ENCODE measurements at places on chromosomes 2 and 18.

- DNase-seq, result no peak
These were observed 67.6 kb upstream of the ZFP36L2 start for GRCh38 chr2:43293744-43294695.

DNA sequence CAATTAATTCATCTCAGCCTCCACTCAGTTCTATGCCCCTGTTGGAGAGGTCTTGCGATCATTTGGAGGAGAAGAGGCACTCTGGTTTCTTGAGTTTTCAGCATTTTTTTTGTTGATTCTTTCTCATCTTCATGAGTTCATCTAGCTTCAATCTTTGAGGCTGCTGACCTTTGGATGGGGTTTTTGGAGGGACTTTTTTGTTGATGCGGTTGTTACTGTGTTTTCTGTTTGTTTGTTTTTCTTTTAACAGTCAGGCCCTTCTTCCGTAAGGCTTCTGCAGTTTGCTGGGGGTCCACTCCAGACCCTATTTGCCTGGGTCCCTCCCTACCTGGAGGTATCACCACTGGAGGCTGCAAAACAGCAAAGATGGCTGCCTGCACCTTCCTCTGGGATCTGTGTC lies 149.9 kb upstream of the RBBP8 start:
- no peak for DNase-seq

- no peak for DNase-seq
These were observed 58.5 kb downstream of the SMAD7 start for GRCh38 chr18:48892146-48892855.

- DNase-seq, result no peak
These were observed 76.9 kb upstream of the YWHAQ start for GRCh38 chr2:9707611-9708160.

DNA sequence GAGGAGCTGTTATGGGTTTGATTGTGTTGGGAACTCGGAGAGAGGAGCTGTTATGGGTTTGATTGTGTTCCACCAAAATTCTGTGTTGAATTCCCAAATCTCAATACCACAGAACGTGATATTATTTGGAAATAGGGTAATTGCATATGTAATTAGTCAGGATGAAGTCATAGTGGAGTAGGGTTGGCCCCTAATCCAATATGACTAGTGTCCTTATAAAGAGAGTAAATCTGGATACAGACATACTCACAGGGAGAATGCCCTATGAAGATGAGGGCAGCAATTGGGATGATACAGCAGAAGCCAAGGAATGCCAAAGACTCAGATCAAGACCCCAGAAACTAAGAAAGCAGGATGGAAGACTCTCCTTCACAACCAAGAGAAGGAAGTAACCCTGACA lies 1023.2 kb upstream of the ZEB2 start:
- DNase-seq, result no peak

GRCh38 chr18:2891526-2892431 lies 45.0 kb downstream of the EMILIN2 start:
- DNase-seq, result peak; percentile 4

- no peak for DNase-seq
These were observed 111.4 kb downstream of the SLC39A10 start for GRCh38 chr2:195768431-195768830.

GRCh38 chr2:86253424-86253823 lies 54.2 kb downstream of the MRPL35 start:
- no peak for DNase-seq
